ENCODE measurements at places on chromosomes 11 and 22. TPM values are rescaled to one million over a fixed set of nuclear protein-coding genes. Genes with fewer than 3 reads are reported as not detected.

The RAB38 gene
- 10.1 TPM for total RNA-seq

The TMEM225 gene
- total RNA-seq = not detected

The OR8A1 gene
- total RNA-seq = not detected

The PARVG gene
- not detected for total RNA-seq

The CASP1 gene
- not detected for total RNA-seq

The PHF21B gene
- total RNA-seq = 6.7 TPM

The VSIG10L2 gene
- not detected for total RNA-seq

DNA sequence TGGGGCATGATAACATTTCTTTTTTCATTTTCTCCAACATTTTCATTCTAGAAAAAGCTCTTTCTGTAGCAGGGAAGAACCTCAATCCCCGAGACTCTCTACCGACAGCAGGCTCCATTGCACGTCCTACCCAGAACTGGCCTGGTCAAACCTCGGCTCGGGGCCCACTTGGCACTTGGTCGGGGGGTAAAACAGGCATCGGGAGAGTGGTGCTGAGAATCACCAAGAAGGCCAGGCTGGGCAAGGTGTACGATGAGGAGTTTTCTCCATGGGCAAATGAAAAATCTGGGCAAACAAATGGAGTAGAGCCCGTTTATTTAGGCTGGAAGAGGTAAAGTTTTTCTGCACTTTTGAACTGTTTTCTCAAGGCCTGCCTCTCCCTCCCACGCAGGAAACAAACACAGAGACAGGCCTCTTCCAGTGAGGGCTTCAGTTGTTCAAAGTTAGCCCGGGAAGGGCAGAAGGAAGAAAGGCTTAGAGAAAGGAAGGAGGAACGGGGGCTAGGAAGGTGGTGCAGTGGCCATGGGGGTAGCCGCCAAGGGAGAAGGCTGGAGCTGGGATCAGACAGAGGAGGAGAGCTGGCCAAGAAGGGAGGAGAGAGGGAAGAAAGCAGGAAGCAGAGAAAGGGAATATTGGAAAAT lies 87.6 kb downstream of the ETS1 start:
- DNase-seq = no peak
- no peaks in the 10 kb centered on the region for H3K36me3 ChIP-seq
- no peaks in the 10 kb centered on the region for H3K27me3 ChIP-seq
- no peak overlapping the region for H3K27ac ChIP-seq
- no peak overlapping the region for H3K4me3 ChIP-seq

DNA sequence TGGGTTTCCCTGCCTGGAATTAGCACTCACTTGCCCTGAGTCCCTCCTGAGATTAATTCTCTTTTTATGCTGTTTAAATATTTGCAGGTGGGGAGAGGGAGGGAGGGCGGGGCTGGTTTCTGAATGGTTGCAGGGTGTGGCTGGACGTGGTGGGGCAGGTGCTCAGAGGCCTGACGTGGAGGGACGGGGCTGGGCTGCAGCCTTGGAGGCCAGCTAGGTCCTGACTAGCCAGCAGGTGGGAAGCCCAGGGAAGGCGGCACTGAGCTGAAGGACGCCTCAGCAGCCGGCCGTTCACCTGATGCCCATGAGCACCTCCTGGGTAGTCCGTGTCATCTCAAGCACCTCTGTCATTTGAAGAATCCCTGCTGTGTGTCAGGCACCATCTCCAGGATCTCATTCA lies 21.3 kb downstream of the SGSM1 start:
- H3K4me3 ChIP-seq = no peak overlapping the region
- no peak for DNase-seq
- no peak overlapping the region for H3K27ac ChIP-seq
- H3K4me1 ChIP-seq = peaks cover 5% of the 10 kb centered on the region

- no peak for DNase-seq
- peaks cover 5% of the 10 kb centered on the region for H3K4me1 ChIP-seq
- H3K27me3 ChIP-seq = no peaks in the 10 kb centered on the region
- H3K36me3 ChIP-seq = no peaks in the 10 kb centered on the region
- no peak overlapping the region for H3K27ac ChIP-seq
- no peak overlapping the region for H3K4me3 ChIP-seq
Observed at GRCh38 chr11:119652907-119653659, 75.9 kb downstream of the NECTIN1 start.

DNA sequence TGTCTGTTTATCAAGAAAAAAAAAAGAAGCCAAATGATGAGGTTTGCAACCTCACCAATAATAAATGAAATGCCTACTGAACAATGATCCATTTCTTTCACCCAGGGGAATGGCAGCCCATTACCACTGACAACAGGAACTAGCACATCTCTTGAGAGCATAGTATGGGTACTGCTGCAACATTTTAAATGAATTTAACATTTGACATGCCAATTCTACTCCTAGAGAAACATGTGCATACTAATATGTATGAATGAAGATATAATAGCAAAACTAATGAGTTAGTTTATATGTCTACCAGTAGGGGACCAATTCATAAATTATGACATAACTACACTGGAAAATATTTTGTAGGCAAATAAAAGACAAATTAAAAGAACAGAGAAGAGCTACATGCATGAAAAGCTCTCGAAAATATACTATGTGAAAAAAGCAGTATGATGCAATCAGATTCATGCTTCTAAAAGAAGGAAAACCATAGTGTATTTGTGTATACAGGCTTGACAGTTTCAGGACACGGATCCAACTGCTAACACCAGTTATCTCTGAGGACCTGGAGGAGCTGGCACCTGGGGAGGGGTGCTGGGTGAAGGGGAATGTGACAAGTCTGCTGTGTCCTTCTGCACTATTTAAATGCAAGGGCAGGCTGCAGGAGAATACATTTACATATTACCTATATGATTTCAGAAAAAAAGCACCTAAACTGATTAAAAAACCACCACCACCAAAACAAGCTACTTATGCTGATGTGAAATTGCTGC lies 6.9 kb downstream of the SMCO4 start:
- H3K27me3 ChIP-seq = no peaks in the 10 kb centered on the region
- H3K4me1 ChIP-seq = peaks cover 28% of the 10 kb centered on the region
- H3K27ac ChIP-seq = no peak overlapping the region
- H3K36me3 ChIP-seq = no peaks in the 10 kb centered on the region

GRCh38 chr22:22997262-22997898 lies 72.9 kb upstream of the GNAZ start:
- no peak overlapping the region for H3K27ac ChIP-seq
- H3K27me3 ChIP-seq = peaks cover 50% of the 10 kb centered on the region
- no peak for DNase-seq
- no peaks in the 10 kb centered on the region for H3K4me1 ChIP-seq
- no peaks in the 10 kb centered on the region for H3K36me3 ChIP-seq

DNA sequence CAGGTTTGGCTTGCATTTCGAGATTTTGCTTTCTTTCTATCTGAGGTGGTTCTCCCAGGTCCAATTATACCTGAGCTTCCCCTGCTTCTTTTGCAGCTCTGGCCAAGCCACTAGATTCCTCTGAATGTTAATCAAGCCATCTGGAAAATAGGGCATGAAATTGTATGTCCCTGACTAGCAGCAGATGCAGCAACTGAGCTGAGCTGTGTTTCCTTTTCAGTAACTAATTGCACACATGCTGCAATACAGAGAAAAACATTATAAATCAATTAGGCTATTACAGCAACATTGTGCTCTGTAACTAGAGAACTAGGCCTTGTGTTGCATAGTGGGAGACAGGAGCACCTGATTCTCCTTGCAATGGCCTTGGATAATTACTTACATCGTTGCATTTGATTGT lies 408.3 kb downstream of the ETS1 start:
- H3K36me3 ChIP-seq = no peaks in the 10 kb centered on the region
- no peaks in the 10 kb centered on the region for H3K4me1 ChIP-seq
- no peaks in the 10 kb centered on the region for H3K27me3 ChIP-seq
- DNase-seq = no peak
- no peak overlapping the region for H3K4me3 ChIP-seq
- H3K27ac ChIP-seq = no peak overlapping the region

DNA sequence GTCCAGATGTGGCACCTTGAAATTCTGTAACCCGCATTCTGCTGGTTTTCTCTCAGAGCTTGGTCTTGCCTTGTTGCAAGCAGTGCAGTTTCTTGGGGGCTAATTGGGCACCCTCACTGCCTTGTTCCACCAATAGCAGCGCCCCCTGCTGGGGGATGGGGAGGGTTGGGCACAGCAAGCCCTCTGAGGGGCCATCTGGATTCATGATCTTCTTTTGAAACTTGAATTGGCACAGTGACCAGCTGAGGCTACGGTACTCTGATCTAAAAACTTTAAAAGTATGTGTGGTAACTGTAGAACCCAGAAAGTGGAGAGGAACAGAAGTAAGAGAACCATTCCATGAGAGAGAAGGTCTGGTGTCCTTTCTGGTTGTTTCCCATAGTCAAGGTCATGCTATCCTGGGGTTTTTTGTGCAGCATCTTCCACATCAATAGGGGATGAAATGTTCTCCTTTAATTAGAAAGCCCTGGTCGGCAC lies 64.2 kb downstream of the MED15 start:
- no peak overlapping the region for H3K4me3 ChIP-seq
- no peak overlapping the region for H3K27ac ChIP-seq
- H3K4me1 ChIP-seq = no peaks in the 10 kb centered on the region
- DNase-seq = peak; percentile 70

- peaks cover 32% of the 10 kb centered on the region for H3K4me1 ChIP-seq
- no peak overlapping the region for H3K4me3 ChIP-seq
- peak; percentile 31 for DNase-seq
- no peaks in the 10 kb centered on the region for H3K27me3 ChIP-seq
Observed at GRCh38 chr11:9047964-9048523, 43.4 kb downstream of the SCUBE2 start.

DNA sequence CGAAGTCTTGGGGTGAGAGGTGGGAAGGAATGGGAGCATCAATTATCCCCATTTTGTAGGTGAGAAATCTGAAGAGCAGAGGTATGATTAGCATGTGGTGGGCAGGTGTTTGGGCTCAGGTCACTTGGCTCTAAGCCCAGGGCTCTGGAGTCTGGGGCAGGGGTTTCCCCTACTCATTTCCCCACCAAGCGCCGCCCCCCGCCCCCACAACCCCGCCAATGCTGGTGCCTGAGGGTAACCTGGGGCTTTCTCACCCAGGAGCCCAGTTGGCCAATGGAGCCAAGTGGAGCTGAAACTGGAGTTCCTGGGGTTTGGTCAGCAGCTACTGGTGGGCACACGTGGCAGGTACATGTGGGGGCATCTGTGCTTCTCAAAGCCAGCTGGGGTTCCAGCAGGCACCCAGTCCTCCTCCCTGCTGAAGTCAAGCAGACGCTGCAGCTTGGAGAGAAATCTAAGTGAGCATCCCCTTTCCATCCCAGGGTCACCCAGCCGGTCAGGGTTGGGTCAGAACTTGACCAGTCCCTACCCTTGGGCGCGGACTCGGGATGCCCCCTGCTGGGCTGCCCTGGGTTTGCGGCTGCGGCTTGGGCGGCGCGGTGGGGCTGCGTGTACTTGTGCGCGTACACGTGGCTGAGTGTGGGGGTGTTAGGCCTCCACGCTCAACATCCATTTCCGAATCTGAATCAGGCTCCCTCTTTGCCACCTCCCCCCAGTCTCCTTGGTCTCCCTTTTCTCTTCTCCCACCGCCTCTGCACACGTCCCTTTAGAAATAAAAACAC lies 1.7 kb upstream of the CHRM1 start:
- H3K4me3 ChIP-seq = peak overlapping the region; percentile 37
- peak; percentile 40 for DNase-seq
- H3K27me3 ChIP-seq = peaks cover 59% of the 10 kb centered on the region
- H3K36me3 ChIP-seq = no peaks in the 10 kb centered on the region

DNA sequence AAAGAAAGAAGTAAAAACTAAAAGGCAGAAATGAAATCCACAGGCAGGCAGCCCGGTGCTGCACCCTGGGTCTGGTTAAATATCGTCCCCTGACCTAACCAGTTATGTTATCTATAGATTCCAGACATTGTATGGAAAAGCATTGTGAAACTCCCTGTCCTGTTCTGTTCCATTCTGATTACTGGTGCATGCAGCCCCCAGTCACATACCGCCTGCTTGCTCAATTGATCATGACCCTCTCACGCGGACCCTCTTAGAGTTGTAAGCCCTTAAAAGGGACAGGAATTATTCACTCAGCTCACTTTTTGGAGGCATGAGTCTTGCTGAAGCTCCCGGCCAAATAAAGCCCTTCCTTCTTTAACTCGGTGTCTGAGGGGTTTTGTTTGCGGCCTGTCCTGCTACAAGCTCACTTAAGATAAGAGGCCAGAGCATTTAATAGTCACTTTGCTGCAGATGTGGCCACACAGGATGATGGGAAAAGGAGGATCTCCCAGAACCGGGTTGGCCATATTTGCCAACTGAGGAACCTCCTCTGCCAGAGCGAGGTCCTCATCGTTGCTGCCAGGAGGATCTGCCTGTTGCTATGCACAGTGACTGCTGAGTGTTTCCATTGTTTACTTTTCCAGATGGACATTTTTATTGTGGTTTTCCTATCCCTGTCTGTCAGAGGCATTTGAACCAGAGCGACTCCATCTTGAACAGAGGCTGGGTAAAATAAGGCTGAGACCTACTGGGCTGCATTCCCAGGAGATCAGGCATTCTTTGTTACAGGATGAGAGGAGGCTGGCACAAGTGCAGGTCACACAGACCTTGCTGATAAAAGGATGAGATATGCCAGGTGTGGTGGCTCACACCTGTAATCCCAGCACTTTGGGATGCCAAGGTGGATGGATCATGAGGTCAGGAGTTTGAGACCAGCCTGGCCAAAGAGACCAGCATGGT lies 10.2 kb downstream of the C11orf96 start:
- H3K27ac ChIP-seq = no peak overlapping the region
- H3K36me3 ChIP-seq = no peaks in the 10 kb centered on the region
- no peak for DNase-seq
- H3K4me3 ChIP-seq = no peak overlapping the region

DNA sequence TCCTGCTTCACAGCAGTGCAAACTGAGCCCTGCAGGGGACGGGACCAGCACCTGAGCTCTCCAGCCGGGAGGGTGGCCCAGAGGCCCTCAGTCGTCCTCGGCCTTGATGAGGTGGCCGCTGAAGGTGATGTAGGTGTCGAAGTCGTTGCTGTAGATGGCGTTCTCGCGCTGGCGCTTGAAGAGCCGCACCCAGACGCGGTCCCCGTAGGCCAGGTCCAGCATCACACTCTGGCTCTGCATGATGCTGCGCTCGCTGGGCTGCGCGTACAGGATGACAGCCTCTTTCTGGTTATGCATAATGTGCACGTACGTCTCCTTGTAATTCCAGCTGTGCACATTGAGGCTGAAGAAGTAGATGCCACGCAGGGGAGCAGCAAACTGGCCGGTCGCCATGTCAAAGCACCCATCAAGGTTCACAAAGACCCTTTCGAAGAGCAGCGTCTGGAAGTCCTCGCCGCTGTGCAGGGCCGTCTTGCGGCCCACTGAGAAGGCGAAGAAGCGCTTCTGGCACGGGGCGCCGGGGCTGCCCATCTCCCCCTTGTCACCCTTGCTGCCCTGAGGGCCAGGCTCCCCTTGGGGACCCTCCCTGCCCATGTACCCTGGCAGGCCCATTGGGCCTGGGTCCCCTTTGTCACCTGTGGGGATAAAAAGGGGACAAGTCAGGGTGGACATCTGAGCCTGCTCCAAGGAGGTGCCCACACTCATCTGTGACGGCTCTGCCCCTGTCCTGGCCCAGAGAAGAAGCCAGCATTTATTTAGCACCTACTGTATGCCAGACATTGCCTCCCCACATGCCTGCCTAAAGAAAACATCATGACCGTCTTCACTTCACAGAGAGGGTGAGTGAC lies 5.7 kb downstream of the C1QTNF6 start:
- H3K27ac ChIP-seq = no peak overlapping the region
- H3K36me3 ChIP-seq = no peaks in the 10 kb centered on the region
- no peak overlapping the region for H3K4me3 ChIP-seq
- peaks cover 20% of the 10 kb centered on the region for H3K4me1 ChIP-seq
- no peak for DNase-seq
- no peaks in the 10 kb centered on the region for H3K27me3 ChIP-seq

- no peak for DNase-seq
- peaks cover 14% of the 10 kb centered on the region for H3K4me1 ChIP-seq
- no peak overlapping the region for H3K27ac ChIP-seq
- H3K4me3 ChIP-seq = no peak overlapping the region
- peaks cover 13% of the 10 kb centered on the region for H3K36me3 ChIP-seq
Observed at GRCh38 chr11:44255406-44256071, 54.4 kb downstream of the ALX4 start.

All from neural progenitor cell (in vitro differentiated cells).